IMR-90 (cell line): ENCODE measurements at places on chromosomes 3 and 15. TPM values are rescaled to one million over a fixed set of nuclear protein-coding genes. Genes with fewer than 3 reads are reported as not detected.

- no peak for DNase-seq
Measured at GRCh38 chr3:5001135-5001534, 21.9 kb downstream of the BHLHE40 start.

MYRIP gene
- not detected in 2 replicates for total RNA-seq

GRCh38 chr3:193372783-193373182 is 5.8 kb downstream of the ATP13A5 start:
- DNase-seq, result no peak

DNA sequence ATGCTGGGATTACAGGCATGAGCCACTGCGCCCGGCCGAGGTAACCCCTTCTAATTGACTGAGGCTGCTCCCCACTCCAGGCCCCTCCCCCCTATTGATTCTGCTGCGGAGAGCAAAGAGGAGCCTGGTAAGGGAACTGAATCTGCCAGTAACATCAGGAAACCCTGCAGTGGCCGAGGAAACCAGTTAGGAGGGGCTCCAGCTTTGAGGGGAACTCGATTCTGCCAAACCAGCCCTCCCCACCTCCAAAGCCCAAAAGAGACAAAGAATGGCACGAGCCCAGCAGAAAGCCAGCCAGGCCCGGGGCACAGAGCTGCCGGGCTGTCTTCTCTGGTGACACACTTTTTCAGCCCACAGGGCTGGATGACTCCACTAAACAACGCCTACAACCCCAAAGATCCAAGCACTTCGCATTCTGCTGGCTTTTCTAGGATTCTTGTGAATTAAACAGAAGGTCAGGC is 15.0 kb upstream of the ACAD9 start:
- DNase-seq, result no peak

DNA sequence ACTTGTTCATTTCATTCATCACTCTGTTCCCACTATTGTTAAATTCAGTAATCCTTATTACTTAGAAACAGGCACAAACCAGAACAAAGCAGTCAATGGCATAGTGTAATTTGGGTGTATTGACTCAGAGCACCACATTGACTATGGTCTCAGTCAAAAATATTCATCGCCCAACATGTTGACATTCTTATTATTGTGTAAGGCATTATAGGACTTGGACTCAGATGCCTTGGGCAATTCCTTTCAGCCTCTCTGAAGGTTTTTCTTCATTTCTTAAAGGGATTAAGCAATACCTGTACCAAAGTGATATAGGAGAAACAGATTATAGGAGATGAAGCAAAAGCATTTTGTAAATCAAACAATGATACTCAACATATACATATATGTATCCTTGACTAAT is 114.7 kb upstream of the BHLHE40 start:
- no peak for DNase-seq

DNA sequence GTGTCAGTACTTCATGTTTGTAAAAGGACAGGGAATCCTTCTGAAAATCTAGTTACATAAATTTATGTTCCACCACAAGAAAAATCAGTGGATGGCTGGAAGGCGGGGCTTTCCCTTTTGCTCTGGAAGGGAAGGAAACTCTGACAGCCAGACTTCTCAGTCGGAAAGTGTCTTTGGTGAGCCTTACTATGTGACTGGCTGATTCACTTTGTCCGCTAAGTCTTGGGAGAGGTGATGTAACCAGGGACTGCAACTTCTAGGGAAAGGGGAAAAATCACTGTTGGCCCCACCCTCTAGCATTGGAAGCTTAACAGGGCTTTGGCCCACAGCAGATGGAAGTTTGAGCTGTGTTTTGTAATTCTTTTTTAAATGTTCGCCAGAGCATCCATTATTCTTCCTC is 281.4 kb upstream of the CTDSPL start:
- DNase-seq, result no peak

GRCh38 chr3:189393598-189393997 is 221.8 kb downstream of the TPRG1 start:
- DNase-seq, result no peak

- no peak for DNase-seq
Measured at GRCh38 chr3:133487204-133487603, 86.3 kb upstream of the CDV3 start.
